ENCODE measurements at places on chromosomes 1 and 21. TPM values are rescaled to one million over a fixed set of nuclear protein-coding genes. Genes with fewer than 3 reads are reported as not detected.

Gene ITLN2
- not detected for total RNA-seq

Gene ATXN7L2
- 6.0 TPM for total RNA-seq

Gene AXDND1
- total RNA-seq = 2.1 TPM

Gene AADACL4
- not detected for total RNA-seq

Gene NHLH1
- total RNA-seq = not detected

Gene PLA2G5
- total RNA-seq = 2.4 TPM

Gene KCNE2
- total RNA-seq = not detected

Gene KCNJ6
- not detected for total RNA-seq

Gene AMY1A
- not detected for total RNA-seq

Gene RCSD1
- 8.7 TPM for total RNA-seq

Gene HFM1
- 4.4 TPM for total RNA-seq

Gene OR10J1
- total RNA-seq = not detected

Gene LYPLA2
- total RNA-seq = 68.6 TPM

Gene VTCN1
- total RNA-seq = 43.7 TPM

GRCh38 chr1:209768354-209768774 lies 12.5 kb downstream of the TRAF3IP3 start:
- no peak for DNase-seq

DNA sequence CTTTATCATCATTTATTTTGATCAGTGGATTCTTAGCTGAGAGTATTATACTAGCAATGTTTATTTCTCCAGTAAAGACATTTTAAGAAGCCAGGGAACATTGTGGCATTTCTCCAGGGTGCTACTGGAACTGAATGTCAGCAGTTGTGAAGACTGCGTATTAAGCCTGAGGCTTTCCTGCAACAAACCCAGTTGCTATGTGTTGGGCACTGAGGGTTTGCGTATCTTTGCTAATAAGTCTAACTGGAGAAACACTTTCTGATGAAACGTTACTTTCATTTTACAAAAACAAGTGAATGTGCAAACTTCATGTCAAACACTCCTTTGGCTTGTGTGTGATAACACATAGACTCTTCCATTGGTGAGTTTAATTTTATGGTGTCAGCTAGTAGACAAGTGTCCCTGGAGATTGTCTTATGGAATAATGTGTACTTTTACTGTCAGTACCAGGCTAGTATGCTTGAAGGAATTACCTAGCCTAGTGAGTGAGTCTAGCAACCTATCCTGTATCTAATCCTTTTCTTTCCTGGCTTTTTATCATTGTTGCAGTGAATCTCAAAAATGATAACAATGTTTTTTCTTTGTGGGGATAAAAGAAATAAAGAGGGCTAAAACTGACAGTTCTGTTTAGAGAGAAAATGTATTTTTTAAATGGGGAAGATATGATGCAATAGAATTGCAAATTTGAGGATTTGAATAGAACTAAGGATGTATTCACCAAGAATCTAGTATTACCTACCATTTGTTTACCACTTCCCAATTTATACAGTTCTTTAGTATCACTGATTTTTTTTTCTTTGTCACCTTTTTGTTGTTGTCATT lies 70.1 kb downstream of the MTR start:
- no peak for DNase-seq

DNA sequence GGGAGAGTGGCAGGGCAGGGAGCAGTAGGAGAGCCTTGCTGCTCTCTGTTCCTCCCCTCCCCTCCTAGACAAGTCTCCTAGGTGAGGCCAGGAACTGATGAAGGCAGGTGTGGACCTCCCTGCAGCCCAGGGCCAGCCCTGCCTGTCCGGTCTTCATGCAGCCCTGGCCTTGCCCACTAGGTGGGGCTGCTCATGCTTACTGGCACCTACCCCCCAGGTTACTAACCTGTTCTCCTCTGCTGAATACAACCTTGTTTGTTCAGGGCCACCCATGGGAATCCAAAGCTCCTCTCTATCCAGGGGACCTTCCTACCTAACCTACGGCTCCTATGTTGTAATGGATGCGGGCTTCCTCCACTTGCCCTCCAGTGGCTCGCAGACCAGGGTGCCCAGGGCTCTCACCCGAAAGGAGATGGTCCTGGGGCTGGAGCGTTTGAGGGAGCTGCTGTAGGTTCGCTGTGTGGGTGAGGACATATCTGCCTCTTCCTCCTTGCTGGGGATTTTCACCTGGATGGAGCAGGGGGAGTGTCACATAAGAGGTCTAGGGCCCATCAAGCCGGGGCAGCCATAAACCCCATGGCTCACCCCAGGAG lies 7.9 kb upstream of the TNNT2 start:
- DNase-seq = peak; percentile 65

- DNase-seq = no peak
Measured at GRCh38 chr1:223780318-223780717, 65.4 kb downstream of the TP53BP2 start.

- DNase-seq = no peak
Measured at GRCh38 chr1:206511362-206512057, 4.2 kb downstream of the RASSF5 start.

DNA sequence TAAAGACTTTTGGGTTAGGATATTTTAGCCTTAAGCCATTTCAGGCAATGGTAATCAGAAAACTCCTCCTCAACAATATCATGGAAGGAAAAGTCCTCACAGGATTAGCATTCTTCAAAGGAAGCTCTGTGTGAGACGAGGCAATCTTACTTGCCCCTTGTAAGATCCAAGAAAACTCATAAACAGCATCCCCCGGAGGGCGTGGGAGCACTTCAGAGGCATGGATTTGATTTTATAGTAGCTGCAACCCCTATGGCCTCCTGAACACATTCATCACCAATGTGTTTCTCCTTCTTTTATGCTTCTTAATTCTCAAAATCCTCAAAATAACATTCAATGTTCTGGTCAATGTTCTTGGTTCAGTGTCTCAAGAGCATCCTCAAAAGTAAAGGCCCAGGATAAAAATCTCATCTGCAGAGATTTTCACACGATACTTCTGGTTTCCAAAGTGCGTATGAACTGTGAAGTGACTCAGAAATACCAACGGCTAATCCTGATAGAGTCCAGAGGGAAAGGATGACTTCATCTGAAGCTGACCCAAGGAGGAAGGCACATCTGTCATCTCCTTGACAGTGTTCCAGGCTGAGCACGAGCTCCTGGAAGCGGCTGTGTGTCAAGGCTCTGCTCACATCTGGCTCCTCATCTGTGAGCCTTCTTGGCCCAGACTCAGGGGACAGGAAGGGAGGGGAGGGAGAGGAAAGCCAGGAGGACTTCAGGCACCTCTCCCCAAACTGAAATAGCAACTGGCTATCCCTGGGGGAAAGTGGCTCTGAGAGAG lies 49.3 kb upstream of the PSEN2 start:
- DNase-seq = peak; percentile 85

DNA sequence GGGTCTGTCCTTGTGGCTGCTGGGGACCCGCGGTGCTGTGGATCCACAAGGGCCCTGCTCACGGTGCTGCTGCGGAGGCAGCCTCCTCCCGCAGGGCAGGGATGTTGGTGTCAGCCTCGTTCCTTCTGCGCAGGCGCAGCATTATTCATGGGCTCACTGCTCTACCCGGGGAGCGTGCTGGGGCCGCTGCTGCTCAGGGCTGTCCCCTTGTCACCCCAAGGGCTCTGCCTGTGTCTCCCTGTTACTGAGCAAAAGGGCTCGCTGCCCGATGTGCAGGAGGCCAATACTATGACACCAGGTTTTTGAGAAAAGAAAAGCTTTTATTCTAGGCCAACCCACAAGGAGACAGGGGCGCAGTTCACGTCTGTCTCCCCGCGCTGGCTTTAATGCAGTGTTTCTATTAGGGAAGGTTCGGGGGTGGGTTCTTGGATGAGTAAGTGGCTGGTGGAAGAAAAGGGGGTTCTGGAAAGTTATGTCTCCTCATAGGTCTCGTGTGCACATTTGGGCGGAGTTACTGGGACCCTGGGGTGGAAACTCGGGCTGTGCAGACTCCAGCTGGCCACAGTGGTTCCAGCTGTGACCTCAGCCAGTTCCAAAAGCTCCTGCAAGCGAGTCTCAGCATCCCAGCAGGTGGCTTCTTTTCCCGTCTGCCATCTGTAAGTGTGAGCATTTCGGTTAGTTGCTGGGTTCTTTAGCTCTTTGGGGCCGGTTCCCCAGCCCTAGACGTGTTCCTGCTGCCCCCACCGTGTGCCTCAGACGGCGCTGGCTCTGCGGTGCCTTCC lies 40.8 kb upstream of the LRRC3 start:
- DNase-seq = peak; percentile 29

DNA sequence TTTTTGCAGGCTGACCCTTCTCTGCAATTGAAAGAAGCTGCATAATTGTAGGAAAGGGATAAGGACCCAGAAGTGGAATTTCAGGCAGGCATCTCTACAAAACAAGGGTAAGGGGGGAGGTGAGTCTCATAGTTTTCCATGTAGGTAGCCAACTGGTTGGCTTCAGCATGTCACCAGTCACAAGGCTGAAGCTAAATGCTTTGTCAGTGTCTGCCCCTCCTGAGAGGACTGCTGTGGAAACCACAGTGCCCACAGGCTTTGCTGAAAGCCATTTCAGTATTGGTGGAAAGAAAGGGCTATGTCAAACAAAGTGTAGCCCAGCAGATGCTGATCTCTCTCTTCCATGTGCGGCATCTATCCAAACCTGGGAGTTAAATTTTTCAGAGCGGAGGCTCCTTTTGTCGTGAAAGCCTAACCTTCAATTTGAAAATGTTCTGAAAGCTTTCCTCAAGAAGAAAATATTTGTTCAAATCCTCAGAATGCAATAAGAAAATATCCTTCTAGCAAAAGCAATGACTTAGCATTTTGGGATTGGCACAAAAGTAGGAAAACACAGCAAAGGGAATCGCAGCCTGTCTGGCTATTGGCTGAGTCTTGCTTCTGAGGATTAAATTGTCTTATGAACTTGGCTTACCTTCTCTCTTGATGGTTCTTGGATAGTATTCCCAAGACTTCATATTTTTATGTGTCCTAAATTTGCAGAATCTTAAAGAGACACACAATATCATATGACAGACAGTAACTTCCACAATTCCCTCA lies 591.7 kb downstream of the PLPP3 start:
- DNase-seq = no peak

- DNase-seq = no peak
Measured at GRCh38 chr1:163912170-163912884, 590.6 kb downstream of the NUF2 start.

DNA sequence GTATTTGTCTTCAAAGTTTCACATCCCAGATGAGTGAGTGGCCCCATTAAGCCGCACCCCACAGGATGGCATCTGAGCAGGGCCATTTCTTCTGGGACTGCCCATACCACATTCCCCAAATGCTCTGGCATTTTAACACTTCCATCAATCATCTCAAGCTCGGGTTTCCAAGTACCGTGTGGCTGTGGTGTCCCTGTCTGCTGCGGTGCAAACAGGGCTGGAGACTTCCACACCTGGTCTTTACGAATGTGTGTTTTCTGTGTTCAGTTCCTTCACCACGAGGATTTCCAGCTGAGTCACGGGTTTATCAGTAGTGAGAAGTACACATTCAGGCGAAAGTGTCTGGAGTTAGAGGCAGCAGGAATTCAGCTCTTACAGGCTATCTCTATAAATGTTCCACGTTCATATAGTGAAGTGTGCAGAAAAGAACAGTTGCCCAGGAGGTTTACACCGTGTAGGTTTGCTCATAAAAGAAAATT lies 195.2 kb downstream of the RHOU start:
- DNase-seq = no peak

- DNase-seq = no peak
Measured at GRCh38 chr1:65668368-65668767, 124.3 kb upstream of the PDE4B start.

DNA sequence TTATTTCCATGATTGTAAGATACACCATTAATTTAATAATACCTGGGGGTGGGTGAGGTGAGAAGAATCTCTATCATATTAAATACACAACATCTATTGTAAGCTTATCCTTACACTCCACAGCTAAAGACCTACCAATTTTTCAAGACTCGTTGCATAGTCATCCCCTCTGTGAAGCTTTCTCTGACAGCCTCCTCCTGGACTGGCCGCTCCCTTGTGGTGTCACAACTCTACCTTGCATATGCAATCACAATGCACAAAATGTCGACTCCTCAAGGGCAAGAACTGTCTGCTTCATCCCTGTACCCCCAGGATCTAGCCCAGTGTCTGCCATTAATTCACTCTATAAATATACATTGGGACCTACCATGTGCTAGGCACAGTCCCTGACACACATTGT lies 2.4 kb upstream of the PTGFRN start:
- DNase-seq = no peak

DNA sequence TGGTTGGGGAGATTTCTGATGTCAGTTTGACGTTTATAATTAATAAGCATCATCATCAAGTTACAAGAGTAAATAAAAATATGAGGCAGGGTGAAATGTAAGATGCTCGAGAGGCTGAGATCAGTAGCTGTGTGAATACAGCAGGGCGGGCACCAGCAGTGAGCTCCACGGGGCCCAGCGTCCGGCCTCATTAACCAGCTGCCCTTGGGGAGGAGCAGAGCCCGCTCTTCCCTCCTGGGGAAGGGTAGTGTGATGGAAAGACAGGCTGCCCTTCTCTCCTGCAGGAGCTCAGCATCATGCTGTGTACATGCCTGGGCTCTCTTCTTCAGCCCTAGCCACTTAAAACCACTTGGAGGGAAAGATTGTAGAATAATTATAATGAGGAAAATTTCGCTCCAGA lies 23.4 kb downstream of the PDE9A start:
- DNase-seq = no peak

DNA sequence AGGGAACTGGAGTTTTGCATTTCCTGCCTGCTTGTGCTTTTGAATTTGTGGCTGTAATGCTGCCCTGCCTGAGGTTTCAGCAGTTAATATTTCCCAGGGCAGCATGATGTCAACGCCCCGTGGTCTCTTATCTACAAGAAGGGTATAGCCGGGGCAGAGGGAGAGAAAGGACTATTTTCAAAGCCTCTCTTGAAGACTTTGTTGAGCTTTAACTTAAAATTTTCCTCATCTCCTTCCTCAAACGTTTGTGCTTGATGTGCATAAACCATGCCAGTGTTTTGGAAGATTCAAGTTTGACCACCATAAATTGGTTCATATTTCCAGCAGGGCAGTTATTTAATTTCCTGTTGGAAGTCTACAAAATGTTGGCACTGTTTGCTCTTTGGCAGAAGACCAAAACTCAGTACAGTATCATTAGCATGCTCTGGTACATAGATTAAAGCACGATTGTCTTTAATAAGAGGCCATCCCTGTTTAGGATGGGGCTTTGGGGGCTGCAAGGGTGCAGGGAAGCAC lies 43.4 kb downstream of the ROR1 start:
- no peak for DNase-seq

DNA sequence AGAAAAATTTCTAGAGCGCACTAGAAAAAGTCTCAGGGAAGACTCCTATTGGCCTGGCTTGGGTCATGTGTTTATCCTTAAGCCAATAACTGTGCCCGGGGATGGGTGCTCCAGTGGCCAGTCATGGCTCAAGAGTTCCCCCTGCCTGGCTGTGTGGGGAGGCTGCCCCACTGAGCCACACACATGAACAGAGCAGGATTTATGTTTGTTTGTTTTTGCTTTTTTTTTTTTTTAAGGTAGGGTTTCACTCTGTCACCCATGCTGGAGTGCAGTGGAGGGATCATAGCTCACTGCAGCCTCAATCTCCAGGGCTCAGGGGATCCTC lies 21.8 kb downstream of the EDN2 start:
- no peak for DNase-seq

- DNase-seq = no peak
Measured at GRCh38 chr1:214448536-214448935, 102.9 kb downstream of the PTPN14 start.

Measured in ureter (tissue), 1 donor.